Effector CD8-positive, alpha-beta T cell (primary cell): ENCODE measurements at places on chromosomes 1 and 21.

DNA sequence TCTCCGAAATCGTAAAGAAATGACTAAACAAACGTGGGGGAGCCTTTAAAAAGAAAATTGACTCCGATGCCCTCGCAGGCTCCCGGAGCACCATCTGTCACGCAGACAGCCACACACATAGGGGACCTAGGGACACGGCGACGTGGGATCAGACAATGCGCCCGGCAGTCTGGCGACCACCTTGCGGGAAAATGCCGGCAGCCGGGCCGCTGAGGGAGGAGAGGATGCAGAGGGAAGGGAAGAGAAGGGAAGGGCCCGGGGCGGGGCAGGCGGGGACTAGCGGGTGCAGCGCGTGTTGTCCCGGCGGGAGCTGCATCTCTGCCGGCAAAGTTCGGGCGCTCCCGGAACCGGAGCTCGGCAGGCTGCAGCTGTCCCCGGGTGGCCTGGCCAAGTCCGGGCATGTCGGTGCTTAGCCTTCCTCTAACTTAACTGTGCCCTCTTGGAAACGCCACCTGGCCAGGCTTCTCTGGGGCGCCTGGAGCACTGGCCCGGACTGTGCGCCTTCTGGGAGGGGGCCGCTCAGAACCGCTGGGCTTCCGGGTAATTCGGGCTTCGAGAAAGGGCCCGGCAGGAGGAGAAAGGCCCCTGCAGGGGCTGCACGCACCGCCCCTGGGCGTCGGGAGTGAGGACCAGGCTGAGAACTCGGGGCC is 1.8 kb downstream of the NHLH2 start:
- DNase-seq = no peak

DNA sequence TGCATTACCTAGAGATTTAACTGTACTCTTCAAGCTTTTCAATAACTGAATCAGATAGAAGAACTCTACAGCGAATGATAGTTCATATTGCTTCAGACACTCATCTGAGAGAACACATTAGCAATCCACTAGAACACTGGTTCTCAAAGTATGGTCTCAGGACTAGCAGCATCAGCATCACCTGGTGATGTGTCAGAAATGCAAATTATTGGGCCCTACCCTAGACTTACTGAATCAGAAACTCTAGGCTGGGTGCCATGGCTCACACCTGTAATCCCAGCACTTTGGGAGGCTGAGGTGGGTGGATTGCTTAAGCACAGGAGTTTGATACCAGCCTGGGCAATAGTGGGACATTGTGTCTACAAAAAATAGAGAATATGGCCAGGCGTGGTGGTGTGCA is 24.9 kb upstream of the GLIS1 start:
- no peak for DNase-seq

DNA sequence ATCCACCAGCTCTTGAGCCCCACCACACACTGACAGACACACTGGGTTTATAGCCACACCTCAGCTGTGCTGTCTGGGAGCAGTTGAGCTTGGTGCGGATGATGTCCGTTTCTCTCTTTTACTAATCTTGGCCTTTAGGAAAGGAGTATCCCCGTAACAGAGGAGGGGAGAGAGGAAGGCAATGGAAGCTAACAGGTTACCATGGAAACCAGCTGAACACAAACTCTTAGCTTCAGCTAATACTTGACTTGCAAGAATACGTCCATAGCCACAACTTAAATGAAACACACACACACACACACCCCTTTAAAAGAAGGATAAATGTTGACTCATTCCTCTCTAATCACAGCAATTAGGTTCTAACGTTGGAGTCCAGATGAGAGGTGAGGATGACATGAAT is 28.0 kb upstream of the LRRN2 start:
- no peak for DNase-seq

GRCh38 chr1:180181996-180182642 is 27.4 kb downstream of the QSOX1 start:
- no peak for DNase-seq

GRCh38 chr1:232357416-232357815 is 272.5 kb downstream of the SIPA1L2 start:
- DNase-seq = no peak
